CD4-positive, alpha-beta memory T cell (primary cell): ENCODE measurements at places on chromosomes 5 and 9.

- no peak for DNase-seq
Observed at GRCh38 chr9:21803649-21804048, 1.2 kb downstream of the MTAP start.

DNA sequence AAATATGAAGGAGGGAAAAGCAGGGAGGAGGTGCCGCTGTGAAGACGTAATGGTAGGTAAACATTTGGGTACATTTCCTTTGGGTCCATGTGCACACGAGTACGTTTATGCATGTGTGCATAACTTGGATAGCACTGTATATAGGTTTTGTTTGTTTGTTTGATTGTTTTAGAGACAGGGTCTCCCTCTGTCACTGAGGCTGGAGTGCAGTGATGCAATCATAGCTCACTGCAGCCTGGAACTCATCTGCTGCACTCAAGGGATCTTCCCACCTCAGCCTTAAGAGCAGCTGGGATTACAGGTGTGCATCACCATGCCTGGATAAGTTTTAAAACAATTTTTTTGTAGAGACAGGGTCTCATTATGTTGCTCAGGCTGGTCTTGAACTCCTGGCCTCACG lies 94.0 kb downstream of the THBS4 start:
- no peak for DNase-seq

DNA sequence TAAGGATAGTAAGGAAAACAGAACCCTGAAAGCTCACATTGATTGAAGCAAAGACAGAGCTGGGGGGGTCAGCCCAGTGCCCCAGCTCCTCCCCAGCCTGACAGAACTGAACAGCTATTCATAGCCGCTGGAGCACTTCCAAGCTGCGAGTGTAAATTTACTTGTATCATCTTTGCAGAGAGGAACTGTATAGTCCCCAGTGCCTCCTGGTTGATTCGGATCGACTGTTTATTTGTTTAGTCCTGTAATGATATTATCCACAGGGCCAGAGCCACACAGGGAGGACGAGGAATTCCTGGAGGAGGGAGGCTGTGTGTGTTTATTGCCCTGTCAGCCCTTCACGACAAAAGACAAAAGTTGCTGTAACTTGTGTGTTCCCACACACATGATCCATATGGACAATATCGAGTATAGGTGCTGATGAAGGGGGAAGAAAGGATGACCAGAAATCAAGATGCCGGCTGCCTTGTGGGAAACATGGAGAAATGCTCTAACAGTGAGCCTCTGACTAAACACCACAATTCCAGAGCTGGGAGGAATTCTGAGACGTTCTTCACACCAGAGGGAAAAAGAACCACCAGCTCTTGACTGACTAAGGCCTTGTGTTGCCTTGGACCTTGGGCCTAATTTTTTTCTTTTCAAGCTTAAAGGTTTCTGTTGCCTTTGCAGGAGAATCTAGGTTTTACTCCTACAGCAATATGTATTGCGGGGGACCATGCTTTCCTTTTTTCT lies 31.1 kb downstream of the FOXD1 start:
- DNase-seq = no peak

- no peak for DNase-seq
Observed at GRCh38 chr5:17014686-17015085, 78.6 kb upstream of the MYO10 start.

DNA sequence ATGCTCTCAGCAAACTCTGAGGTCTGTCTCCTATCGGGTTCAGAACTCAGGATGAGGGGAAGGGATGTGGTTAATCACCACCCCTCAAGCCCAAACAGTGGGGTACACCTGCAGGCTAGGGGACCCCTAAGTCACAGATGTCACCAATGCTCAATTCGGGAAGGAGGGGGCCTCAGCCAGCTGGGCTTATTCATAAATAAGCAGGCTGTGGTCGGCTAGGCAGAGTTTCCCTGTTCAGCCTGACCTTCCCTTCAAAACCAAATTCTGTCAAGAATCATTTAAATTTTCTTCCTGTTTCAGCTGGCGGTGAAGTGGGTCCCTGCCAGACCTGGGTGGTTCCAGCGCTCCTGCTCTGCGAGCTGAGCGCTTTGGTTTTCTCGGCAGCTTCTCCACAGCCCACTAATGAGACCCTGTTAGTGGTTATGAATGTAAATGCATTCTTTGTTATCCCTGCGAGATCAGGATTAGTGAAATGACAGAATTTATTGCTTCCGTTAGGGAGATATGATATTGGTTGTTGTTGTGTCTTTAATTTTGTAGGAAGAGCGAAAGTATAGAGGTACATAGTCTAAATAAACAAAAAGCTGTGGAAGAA lies 68.3 kb downstream of the AK8 start:
- no peak for DNase-seq
